ENCODE measurements at places on chromosomes 1 and 21. TPM values are rescaled to one million over a fixed set of nuclear protein-coding genes. Genes with fewer than 3 reads are reported as not detected.

DNA sequence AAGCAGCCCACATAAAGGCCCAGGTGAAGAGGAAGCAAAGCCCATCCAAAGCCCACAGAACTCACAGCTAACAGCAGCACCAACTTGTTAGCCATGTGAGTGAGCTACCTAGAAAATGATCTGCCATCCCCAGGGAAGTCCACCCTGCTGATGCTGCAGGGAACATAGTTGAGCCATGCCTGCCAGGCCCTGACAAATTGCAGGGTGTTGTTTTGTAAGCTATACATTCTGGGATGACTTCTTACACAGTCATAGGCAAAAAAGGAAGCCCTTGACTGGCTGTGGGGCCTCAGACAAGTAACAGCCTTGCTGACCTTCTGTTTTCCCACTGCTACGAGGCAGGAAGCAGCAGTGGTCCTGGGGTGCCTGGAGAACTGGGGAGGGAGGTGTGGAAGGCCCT, 262.7 kb downstream of the MATN1 start:
- no peak for DNase-seq
- H3K27me3 ChIP-seq: no peaks in the 10 kb centered on the region
- H3K27ac ChIP-seq: no peak overlapping the region
- H3K4me1 ChIP-seq: no peaks in the 10 kb centered on the region
- H3K4me3 ChIP-seq: no peak overlapping the region
- H3K36me3 ChIP-seq: no peaks in the 10 kb centered on the region

GRCh38 chr1:60386249-60386648, 312.7 kb upstream of the C1orf87 start:
- no peaks in the 10 kb centered on the region for H3K27me3 ChIP-seq
- no peaks in the 10 kb centered on the region for H3K4me1 ChIP-seq
- no peak overlapping the region for H3K27ac ChIP-seq
- DNase-seq: no peak

- no peaks in the 10 kb centered on the region for H3K36me3 ChIP-seq
- no peaks in the 10 kb centered on the region for H3K4me1 ChIP-seq
- no peak for DNase-seq
- H3K27ac ChIP-seq: no peak overlapping the region
These were observed 293.5 kb downstream of the MRPL39 start for GRCh38 chr21:25313829-25314228.

DNA sequence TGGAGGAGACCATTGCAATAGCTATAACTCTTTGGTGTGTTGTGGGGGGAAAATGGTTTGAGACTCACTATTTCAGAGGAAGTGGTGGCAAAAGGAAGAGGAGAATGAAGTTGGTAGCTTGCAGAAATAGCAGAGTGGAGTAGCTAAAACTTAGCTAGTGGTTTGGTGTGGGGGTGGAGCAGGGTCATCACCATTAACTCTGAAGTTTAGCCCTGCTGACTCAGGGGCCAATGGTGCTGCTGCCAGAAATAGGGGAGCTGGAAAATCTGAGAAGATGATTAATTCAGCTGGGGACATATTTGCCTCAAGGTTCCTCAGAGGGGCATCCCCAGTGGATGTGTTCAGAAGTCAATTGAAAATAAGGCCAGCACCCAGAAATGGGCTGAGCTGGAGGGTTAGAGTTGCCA, 65.4 kb downstream of the RUNX1 start:
- H3K36me3 ChIP-seq: no peaks in the 10 kb centered on the region
- H3K27me3 ChIP-seq: no peaks in the 10 kb centered on the region
- no peaks in the 10 kb centered on the region for H3K4me1 ChIP-seq
- DNase-seq: no peak
- no peak overlapping the region for H3K27ac ChIP-seq
- no peak overlapping the region for H3K4me3 ChIP-seq

- peak; percentile 20 for DNase-seq
- H3K27ac ChIP-seq: no peak overlapping the region
- no peaks in the 10 kb centered on the region for H3K36me3 ChIP-seq
- H3K27me3 ChIP-seq: no peaks in the 10 kb centered on the region
- H3K4me3 ChIP-seq: no peak overlapping the region
These were observed 103.3 kb upstream of the DEPDC1 start for GRCh38 chr1:68600049-68600661.

DNA sequence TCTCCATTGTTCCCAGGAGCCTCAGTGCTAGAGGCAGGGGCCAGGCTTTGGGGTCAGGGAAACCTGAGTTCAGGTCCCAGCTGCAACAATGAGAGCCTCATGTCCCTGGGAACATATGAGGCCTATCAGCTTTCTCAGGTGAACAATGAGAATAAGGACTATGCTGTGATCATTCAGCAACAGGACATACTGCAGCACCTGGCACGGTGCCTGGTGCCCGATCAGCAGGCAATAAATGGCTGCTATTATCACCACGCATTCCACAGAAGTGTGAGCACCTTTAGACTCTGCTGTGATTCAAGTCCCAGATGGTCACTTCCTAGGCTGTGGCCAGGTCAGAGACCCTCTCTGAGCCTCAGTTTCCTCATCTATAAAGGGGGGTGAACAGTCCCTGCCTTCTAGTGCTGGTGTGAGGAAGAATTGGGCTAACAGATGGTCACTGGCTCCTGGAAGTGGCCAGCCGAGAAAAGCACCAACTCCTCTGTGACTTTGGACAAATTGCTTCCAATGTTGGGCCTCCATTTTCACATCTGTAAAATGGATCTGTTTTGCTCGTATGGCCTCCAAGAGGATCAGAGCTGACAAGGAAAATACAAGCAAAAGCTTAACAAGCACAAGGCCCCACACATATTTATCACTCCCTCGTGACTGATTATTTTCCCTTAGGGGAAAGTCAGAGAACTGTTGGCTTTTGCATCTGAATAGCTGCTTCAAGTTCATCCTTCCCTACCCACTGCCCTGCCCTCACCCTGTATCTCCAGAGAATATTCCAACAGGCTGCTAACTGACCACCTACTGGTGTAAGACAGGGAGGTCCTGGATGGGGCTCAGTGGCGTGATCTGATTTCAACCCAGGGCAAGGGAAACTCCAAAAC, 1.1 kb downstream of the SLC5A9 start:
- peak overlapping the region; percentile 57 for H3K27ac ChIP-seq
- peak; percentile 24 for DNase-seq
- no peaks in the 10 kb centered on the region for H3K36me3 ChIP-seq
- no peak overlapping the region for H3K4me3 ChIP-seq
- H3K4me1 ChIP-seq: peaks cover 18% of the 10 kb centered on the region

GRCh38 chr1:34865573-34865972, 6.0 kb upstream of the SMIM12 start:
- no peaks in the 10 kb centered on the region for H3K36me3 ChIP-seq
- peaks cover 19% of the 10 kb centered on the region for H3K4me1 ChIP-seq
- no peaks in the 10 kb centered on the region for H3K27me3 ChIP-seq
- DNase-seq: no peak
- H3K4me3 ChIP-seq: peak overlapping the region; percentile 63

- DNase-seq: peak; percentile 35
- peak overlapping the region; percentile 72 for H3K4me3 ChIP-seq
- H3K27me3 ChIP-seq: no peaks in the 10 kb centered on the region
- H3K36me3 ChIP-seq: no peaks in the 10 kb centered on the region
These were observed 613 bp downstream of the ZFYVE9 start for GRCh38 chr1:52142220-52143183.

- no peaks in the 10 kb centered on the region for H3K36me3 ChIP-seq
- H3K4me1 ChIP-seq: peaks cover 30% of the 10 kb centered on the region
These were observed 3.7 kb downstream of the KAZN start for GRCh38 chr1:14602136-14602535.

- no peak overlapping the region for H3K4me3 ChIP-seq
- H3K27me3 ChIP-seq: no peaks in the 10 kb centered on the region
- H3K4me1 ChIP-seq: peaks cover 59% of the 10 kb centered on the region
- no peak for DNase-seq
These were observed 33.0 kb downstream of the PGM1 start for GRCh38 chr1:63626222-63626621.

Gene DNASE2B
- not detected for total RNA-seq

DNA sequence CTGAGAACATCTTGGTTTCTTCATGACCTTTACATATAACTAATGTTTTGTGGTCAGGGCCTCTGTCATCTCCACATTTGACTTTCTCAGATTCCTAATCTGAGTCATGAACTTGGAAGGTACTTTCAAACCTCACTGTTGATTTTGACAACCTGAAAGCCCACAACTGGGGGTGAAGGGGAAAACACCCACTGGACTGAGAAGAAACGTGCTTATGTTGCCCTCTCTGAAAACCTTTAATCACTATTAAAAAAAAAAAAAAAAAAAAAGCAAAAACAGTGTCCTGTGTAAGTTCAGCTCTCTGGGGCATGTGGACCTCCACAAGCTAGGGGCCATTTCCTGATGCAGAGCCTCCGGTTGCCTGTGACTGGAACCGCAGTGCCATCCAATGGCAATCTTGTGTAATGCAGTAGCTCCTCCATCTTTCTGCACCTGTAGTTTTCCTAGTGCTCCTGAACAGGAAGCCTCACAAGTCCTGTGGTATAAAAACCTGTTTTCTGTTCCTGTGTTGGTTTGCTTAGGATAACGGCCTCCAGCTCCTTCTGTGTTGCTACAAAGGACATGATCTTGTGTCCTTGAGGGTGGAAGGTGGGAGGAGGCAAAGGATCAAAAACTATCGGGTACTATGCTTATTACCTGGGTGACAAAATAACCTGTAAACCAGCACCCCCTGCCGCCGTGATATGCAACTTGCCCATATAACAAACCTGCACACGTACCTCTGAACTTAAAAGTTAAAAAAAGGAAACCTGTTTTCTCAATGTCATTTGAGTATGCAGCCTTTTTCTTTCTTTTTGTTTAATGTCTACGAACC, 124.5 kb downstream of the ZNF648 start:
- no peak overlapping the region for H3K27ac ChIP-seq
- DNase-seq: peak; percentile 68
- H3K36me3 ChIP-seq: no peaks in the 10 kb centered on the region
- no peaks in the 10 kb centered on the region for H3K27me3 ChIP-seq

DNA sequence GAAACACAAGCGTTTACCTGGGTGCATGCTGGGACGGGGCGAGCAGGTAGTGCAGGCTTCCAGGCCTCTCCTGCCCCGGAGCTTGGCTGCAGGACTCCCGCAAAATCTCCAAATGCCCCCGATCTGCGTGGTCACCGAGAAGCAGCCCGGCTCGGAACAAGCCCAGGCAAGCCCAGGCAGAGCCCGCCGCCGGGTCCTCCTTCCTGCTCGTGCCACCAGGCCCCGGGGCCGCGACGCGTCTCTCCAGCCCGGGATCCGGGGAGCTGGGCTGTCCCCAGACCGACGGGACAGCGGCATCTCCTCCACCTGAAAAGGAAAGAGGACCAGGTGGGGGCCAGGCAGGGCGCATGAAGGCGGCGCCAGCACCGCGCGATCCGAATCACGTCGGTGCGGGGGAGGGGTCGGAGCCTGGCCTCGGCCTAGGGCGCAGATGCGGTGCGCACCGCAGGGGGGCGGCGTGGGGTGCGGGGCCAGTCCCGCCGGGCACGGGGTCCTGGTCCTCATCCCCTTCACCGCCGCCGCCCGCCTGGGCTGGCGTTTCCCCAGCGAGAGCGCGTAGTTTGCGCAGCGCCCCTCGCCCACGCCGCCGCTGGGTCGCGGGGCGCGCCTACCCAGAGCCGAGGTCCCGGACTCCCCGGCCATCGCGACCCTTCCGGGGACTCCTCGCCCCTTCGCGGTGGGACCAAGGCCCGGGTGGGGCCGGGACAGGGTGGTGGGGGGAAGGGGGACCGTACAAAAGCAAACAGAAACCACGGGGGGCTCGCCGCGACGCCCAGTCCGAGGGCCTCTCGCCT, 52.4 kb upstream of the H6PD start:
- DNase-seq: peak; percentile 63
- H3K27ac ChIP-seq: peak overlapping the region; percentile 28
- no peaks in the 10 kb centered on the region for H3K36me3 ChIP-seq
- H3K27me3 ChIP-seq: no peaks in the 10 kb centered on the region

Gene NBPF6
- not detected for total RNA-seq

- no peaks in the 10 kb centered on the region for H3K36me3 ChIP-seq
- peaks cover 30% of the 10 kb centered on the region for H3K4me1 ChIP-seq
- DNase-seq: no peak
- no peak overlapping the region for H3K4me3 ChIP-seq
- no peak overlapping the region for H3K27ac ChIP-seq
- H3K27me3 ChIP-seq: no peaks in the 10 kb centered on the region
These were observed 191.2 kb downstream of the RERE start for GRCh38 chr1:8625981-8626898.

- H3K4me3 ChIP-seq: no peak overlapping the region
- H3K4me1 ChIP-seq: no peaks in the 10 kb centered on the region
- peak; percentile 45 for DNase-seq
- H3K27me3 ChIP-seq: no peaks in the 10 kb centered on the region
- H3K27ac ChIP-seq: no peak overlapping the region
- no peaks in the 10 kb centered on the region for H3K36me3 ChIP-seq
These were observed 117.7 kb downstream of the CTH start for GRCh38 chr1:70528590-70529333.

Gene GRHL3
- not detected for total RNA-seq

DNA sequence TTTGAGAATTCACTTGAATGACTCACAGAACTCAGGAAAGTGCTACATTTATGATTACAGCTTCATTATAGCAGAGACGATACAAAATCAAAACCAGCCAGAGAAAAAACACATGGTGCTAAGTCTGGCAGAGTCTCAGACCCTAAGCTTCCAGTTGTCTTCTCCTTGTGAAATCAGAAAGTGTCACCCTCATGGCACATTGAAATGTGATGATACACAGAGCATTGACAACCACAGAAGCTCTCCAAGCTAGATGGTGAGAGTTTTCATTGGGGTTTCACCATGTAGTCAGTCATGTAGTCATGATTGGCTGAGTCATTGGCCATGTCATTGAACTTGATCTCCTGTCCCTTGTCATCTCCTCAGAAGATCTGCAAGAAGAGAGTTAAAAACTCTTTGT, 526.6 kb downstream of the MRPL39 start:
- H3K4me3 ChIP-seq: no peak overlapping the region
- no peaks in the 10 kb centered on the region for H3K27me3 ChIP-seq
- no peaks in the 10 kb centered on the region for H3K36me3 ChIP-seq
- DNase-seq: no peak
- no peaks in the 10 kb centered on the region for H3K4me1 ChIP-seq

DNA sequence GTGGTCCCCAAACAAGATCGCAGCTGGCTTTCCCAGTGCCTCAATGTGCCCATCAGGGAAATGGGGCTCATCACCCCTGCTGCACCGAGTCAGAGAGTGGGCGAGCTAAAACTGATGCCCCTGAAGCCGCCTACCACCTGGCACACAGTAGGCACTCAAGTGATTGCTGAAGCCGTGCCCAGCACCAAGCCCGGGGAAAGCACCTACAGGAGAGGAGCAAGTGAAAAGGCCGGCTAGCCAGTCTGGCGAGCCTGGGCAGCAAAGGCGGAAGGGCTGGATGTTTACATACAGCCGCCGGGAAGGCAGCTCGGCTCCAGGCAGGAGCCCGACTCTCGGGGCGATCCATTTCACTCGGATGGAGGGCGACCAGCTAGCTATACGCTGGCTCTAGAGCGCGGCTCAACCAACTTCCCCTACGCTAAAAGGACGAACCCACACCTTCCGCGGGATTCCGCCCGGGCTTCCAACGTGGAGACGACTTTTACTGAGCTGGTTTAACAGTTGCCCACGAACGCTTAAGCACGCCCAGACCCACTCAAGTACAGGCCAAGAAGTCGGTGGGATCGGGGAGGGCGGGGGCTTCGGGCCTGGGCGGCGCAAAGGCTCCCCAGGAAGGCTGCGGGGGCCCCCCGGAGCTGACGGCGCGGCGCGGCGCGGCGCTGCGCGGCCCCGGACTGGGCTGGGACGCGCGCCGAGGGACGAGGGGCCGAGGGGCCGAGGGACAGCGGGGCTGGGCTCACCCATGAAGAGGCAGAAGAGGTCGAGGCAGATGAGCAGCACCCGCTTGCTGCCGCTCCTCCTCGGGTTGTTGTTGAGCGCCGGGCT, 1.0 kb downstream of the PLPP3 start:
- DNase-seq: peak; percentile 81
- peak overlapping the region; percentile 84 for H3K4me3 ChIP-seq
- H3K4me1 ChIP-seq: peaks cover 50% of the 10 kb centered on the region
- H3K36me3 ChIP-seq: no peaks in the 10 kb centered on the region
- H3K27ac ChIP-seq: peak overlapping the region; percentile 93

Measured in body of pancreas (tissue), 4 donors.